ENCODE measurements at places on chromosomes 4 and X. TPM values are rescaled to one million over a fixed set of nuclear protein-coding genes. Genes with fewer than 3 reads are reported as not detected.

GRCh38 chr4:84803116-84803515 is 163.4 kb downstream of the WDFY3 start:
- H3K27me3 ChIP-seq = no peaks in the 10 kb centered on the region
- H3K4me1 ChIP-seq = peaks cover 4% of the 10 kb centered on the region
- H3K4me3 ChIP-seq = no peak overlapping the region
- DNase-seq = no peak
- H3K36me3 ChIP-seq = peaks cover 20% of the 10 kb centered on the region

DNA sequence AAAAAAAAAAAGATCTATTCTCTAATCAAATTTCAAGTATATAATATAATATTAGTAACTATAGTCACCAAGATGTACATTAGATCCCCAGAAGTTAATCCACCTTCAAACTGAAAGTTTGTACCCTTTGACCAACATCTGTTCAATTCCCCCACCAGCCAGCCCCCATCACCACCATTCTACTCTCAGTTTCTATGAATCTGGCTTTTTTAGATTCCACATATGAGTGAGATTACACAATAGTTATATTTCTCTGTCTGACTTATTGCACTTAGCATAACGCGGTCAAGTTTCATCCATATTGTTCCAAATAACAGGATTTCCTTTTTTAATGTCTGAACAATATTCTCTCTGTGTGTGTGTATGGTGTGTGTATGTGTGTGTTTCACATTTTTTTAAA is 33.7 kb upstream of the VMA21 start:
- DNase-seq = no peak
- no peaks in the 10 kb centered on the region for H3K36me3 ChIP-seq
- H3K4me1 ChIP-seq = no peaks in the 10 kb centered on the region
- H3K4me3 ChIP-seq = no peak overlapping the region

GRCh38 chr4:106690487-106690886 is 321.9 kb upstream of the GIMD1 start:
- no peak overlapping the region for H3K27ac ChIP-seq
- H3K4me1 ChIP-seq = peaks cover 1% of the 10 kb centered on the region
- H3K4me3 ChIP-seq = no peak overlapping the region
- no peaks in the 10 kb centered on the region for H3K36me3 ChIP-seq

DNA sequence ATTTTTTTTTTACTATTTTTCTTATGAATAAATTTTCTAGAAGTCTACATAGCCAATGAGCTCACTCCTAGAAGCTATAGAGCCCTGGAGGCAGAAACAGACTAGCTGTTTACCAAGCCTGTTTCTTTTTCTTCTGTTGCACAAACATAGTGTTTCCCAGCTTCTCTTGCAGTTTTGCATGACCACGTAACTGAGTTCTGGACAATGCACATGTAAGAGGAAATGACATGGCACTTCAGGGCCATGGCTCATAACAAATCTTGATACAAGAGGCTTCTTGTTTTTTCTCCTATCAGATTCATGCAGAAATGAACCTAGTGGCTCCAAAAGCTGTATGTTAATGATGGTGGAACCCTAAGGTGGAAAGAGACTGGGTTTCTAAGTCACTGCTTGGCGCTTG is 127.4 kb downstream of the ZNF330 start:
- peak overlapping the region; percentile 4 for H3K27ac ChIP-seq
- H3K36me3 ChIP-seq = no peaks in the 10 kb centered on the region
- no peaks in the 10 kb centered on the region for H3K27me3 ChIP-seq
- no peak overlapping the region for H3K4me3 ChIP-seq

DNA sequence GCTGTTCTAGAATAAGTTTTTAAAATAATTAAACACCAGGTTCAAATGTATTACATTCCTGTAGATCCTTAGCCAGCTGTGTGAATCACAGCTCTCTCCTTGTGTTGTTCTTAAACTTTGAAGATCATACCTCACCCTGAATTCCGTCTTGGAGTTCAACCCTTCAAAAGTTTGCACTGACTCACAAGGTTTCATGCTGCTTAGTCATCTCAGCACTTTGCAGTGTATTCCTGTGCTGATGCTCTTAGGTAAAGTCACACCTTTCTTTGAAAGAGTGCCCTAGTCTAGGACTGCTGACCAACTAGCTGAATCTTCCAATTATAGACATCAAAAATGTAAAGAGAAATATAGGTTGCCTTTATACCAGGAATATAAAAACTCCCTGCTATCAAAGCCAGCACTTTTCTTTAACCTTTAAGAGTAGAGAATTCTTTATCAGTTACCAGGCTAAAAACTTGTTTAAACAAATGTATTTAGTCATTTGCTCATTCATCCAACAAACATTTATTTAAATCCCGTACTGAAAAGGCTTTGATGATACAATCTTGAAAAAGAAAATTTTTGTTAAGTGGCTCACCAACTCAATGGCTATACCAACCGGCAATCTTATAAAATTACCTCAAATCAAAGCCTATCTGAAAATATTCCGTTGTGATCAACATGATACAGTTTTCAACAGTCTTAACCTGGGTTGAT is 169.7 kb downstream of the RAP1GDS1 start:
- H3K36me3 ChIP-seq = peaks cover 9% of the 10 kb centered on the region
- no peak overlapping the region for H3K4me3 ChIP-seq
- DNase-seq = no peak
- H3K27me3 ChIP-seq = no peaks in the 10 kb centered on the region
- no peaks in the 10 kb centered on the region for H3K4me1 ChIP-seq
- H3K27ac ChIP-seq = no peak overlapping the region

DNA sequence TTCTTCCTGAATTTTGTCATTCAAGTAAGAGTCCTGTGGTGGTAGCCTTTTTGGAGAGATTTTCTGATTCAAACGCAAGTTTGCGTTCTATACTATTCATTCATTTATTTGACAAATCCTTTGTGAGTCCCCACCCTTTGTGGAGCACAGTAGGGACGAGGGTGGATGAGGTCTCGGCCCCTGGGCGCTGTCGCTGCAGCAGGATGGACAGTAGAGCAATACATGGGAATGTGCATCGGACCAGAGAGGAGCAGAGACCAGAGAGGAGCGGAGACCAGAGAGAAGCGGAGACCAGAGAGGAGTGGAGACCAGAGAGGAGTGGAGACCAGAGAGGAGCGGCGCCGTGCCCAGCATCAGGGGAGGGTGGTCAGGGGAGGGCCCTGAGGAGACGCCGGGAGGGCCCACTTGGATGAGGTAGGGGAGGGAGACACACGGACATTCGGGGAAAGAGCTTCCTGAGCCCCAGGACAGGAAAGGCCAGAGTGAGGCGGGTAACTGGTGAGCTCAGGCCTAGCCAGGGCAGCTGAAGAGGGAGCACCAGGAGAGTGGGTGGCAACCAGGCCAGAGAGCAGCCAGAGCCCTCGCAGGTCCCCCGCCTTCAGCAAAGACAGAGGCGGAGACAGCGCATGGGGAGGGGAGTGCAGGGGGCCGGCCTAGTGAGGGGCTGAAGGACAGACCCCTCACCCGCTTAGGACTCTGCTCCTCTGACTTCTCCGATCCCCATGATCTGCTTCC is 67.3 kb downstream of the NAT8L start:
- no peaks in the 10 kb centered on the region for H3K4me1 ChIP-seq
- no peak overlapping the region for H3K27ac ChIP-seq
- no peaks in the 10 kb centered on the region for H3K27me3 ChIP-seq

DNA sequence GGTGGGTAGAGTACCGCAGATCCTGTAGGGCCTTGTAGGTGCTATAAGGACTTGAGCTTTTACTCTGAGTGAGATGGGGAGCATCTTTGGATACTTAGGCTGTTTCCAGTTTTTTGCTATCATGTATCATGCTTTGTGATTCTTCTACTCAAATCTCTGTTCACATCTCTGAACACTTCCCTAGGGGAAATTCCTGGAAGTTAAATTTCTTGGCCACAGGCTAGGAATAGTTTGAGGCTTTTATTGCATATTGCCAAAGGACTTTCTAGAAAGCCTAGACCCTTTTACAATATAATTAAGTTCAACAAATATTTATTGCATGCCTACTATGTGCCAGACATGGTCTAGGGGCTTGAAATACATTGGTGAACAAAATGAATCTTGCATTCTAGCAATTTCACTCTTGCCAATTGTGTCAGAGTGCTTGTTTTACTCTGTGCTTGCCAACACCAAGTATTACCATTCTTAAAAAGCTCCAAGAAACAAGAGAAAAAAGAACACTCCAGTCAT is 4.1 kb upstream of the PGRMC1 start:
- H3K27ac ChIP-seq = no peak overlapping the region
- H3K4me3 ChIP-seq = no peak overlapping the region
- H3K4me1 ChIP-seq = peaks cover 11% of the 10 kb centered on the region
- no peaks in the 10 kb centered on the region for H3K27me3 ChIP-seq

- H3K4me1 ChIP-seq = no peaks in the 10 kb centered on the region
- DNase-seq = no peak
- H3K36me3 ChIP-seq = no peaks in the 10 kb centered on the region
- no peak overlapping the region for H3K4me3 ChIP-seq
- no peak overlapping the region for H3K27ac ChIP-seq
- H3K27me3 ChIP-seq = no peaks in the 10 kb centered on the region
Measured at GRCh38 chr4:184906480-184907097, 80.8 kb upstream of the ACSL1 start.

DNA sequence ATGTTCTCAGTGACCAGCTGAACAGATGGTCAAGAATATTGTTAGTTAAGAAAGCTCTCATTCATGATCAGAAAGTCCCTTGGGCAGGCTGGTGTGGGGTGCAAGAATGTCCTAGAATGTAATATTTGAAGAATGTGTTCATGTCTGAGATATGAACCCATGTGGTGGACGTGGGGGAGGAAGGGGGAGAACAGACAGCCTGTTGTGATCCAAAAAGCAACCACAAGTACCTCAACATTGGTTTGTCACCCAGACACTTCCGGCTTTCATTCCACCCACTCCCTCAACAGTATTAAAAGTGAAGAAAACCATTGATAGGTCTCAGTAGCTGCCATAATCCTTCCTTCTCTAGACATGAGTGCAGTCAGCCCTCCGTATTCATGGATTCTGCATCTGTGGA is 82.2 kb downstream of the MAML3 start:
- H3K27ac ChIP-seq = no peak overlapping the region
- peaks cover 25% of the 10 kb centered on the region for H3K4me1 ChIP-seq
- H3K4me3 ChIP-seq = no peak overlapping the region
- DNase-seq = no peak

- peaks cover 7% of the 10 kb centered on the region for H3K36me3 ChIP-seq
- no peak for DNase-seq
- H3K4me1 ChIP-seq = peaks cover 10% of the 10 kb centered on the region
- no peak overlapping the region for H3K27ac ChIP-seq
- H3K27me3 ChIP-seq = no peaks in the 10 kb centered on the region
- no peak overlapping the region for H3K4me3 ChIP-seq
Measured at GRCh38 chr4:970046-970745, 3.2 kb downstream of the DGKQ start.

DNA sequence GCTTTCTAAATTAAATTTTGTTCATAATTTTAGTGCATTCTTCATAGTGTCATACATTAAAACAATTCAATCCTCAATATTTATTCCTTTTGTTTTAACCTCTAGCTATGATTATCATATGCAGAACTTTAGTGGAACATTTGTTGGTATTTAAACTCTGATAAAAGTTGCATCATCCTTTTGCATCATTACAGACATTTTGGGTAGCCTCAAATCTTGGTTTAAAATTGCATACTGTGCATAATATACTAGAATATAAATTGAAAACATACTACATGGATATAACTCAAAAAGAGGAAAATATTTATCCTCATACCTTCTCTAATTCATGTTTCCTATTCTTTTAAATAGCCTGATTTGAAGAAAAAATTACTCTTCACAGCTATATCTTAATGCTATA is 97.3 kb upstream of the NAP1L5 start:
- peaks cover 20% of the 10 kb centered on the region for H3K4me1 ChIP-seq
- H3K27ac ChIP-seq = no peak overlapping the region
- DNase-seq = no peak
- H3K4me3 ChIP-seq = no peak overlapping the region
- no peaks in the 10 kb centered on the region for H3K36me3 ChIP-seq

GRCh38 chrX:48999030-48999429 is 3.0 kb downstream of the GRIPAP1 start:
- no peak for DNase-seq
- no peak overlapping the region for H3K27ac ChIP-seq
- no peaks in the 10 kb centered on the region for H3K27me3 ChIP-seq
- H3K36me3 ChIP-seq = peaks cover 2% of the 10 kb centered on the region
- no peak overlapping the region for H3K4me3 ChIP-seq

DNA sequence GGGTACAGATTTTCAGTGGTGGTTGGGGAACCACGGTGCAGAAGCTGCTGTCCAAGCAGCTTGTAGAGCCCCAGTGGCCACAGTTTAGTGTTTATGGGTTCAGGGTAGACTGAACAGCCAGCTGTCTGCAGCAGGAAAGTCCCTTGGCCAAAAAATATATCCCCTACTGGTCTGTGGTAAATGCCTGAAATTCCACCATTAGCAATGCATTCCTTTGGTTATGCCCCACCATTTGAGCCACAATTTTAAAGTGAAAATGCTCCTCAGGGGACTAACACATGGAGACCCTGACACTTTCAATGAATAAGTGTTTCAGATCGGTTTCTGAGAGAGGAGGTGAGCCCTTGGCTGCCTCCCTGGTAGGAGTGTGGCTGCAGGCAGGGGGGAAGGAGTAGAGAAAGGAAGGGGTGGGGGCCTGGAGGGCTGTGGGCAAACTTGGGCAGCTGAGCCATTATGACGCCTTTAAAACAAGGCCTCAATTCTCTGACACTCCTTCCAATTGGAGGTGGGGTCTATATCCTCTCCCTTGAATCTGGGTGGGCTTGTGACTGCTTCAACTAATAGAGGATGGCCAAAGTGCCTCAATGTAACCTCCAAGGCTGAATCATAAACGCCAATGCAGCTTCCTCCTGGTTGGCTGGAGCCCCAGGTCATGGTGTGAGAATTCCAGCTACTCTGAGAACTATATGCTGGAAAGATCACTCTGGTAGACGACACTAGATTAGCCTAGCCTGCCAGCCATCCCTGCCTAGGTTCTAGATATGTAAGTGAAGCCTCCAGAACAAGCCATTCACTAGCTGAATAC is 75.8 kb upstream of the ATP6AP2 start:
- H3K4me1 ChIP-seq = no peaks in the 10 kb centered on the region
- no peaks in the 10 kb centered on the region for H3K27me3 ChIP-seq
- no peaks in the 10 kb centered on the region for H3K36me3 ChIP-seq
- DNase-seq = no peak
- no peak overlapping the region for H3K4me3 ChIP-seq

DNA sequence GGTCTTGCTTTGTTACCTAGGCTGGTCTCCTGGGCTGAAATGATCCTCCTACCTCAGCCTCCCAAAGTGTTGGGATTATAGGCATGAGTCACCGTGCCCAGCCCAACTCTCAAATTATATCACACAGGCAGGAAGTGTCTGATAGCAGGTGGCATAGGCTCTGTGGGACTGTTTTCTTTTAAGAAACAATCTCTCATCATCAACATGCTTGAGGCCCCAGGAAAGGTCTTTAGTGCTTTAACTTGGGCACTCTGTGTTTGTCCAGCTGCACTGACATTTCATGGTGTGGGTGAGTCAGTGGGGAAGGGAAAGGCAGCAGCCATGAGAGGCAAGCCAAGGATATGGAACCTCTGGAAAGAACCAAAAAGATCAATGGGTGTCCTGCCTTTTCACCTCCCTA is 88.1 kb upstream of the TSPAN5 start:
- H3K27ac ChIP-seq = no peak overlapping the region
- H3K4me1 ChIP-seq = no peaks in the 10 kb centered on the region
- H3K27me3 ChIP-seq = no peaks in the 10 kb centered on the region
- no peak for DNase-seq
- no peak overlapping the region for H3K4me3 ChIP-seq

Gene CTAG1B
- not detected for total RNA-seq

Gene TCEANC
- 9.6 TPM for total RNA-seq

Gene KLHL34
- not detected for total RNA-seq

Gene USP51
- 2.6 TPM for total RNA-seq

Gene RGN
- 21.4 TPM for total RNA-seq

Measured in thoracic aorta (tissue), 2 donors.